ENCODE measurements at places on chromosomes 7 and 10.

DNA sequence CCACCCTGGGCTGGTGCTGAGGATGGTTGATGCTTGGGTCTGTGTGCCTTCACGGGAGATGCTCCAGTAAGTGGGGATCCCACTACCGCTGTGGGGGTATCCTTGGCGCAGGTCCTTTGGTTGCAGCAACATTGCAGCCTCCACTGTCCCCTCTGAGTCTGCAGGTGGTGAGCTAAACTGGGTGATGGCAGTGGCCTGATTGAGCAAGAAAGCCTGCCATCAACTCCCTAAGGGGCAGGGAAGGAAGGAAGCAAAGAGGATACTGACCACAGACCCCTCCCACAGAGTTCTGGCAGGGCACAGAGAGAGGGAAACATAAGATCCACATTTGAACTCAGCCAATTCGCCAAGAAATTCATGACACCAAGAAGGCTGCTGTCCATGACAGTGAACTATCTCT lies 43.2 kb downstream of the MYO1G start:
- DNase-seq, result no peak

DNA sequence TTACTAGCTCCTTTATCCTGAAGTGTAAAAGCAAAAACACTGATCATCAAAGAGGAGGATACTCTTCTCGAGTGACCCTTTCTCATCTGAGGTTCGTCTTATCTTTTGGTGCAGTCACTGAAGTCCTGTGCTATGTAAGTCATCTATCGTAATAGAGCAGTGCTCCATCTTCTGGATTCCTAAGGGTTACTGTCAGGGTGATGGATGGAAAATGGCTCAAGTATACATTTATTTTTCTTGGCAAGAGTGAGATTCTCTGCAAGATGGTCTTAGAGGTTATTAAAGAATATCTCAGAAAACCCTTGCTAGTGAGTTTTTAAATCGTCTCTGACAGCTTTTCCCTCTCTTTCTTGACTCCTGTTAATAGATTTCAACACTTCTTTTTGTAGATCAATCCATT lies 12.4 kb downstream of the PRKG1 start:
- no peak for DNase-seq

- peak; percentile 19 for DNase-seq
Observed at GRCh38 chr10:35640474-35640873, 1.6 kb downstream of the FZD8 start.

- DNase-seq, result no peak
Observed at GRCh38 chr10:102704915-102705314, 9.3 kb downstream of the ARL3 start.

GRCh38 chr10:6501931-6502330 lies 78.1 kb downstream of the PRKCQ start:
- no peak for DNase-seq

DNA sequence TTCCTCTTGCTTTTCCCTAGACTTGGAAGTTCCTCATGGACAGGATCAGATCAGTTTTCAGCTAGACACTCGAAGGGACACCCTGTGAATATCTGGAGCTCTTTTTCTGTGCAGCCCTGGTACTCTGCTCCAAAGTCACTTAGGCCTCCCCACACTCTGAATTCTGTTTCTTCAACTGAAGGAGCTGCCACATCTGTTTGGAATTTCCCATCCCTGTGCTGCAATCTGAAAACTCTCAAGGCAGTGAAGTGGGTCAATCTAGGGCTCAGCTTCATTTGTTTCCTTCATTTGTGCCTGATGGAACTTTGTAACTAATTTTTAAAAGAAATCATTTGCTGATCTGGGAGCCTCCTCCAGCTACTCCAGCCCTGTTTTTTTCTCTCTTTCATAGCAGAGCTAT lies 9.6 kb downstream of the EPC1 start:
- DNase-seq, result no peak

GRCh38 chr7:17090751-17091150 lies 207.7 kb upstream of the AHR start:
- no peak for DNase-seq

- DNase-seq, result no peak
Observed at GRCh38 chr10:110344622-110345021, 39.9 kb upstream of the SMNDC1 start.

GRCh38 chr7:157506268-157506667 lies 169.5 kb downstream of the DNAJB6 start:
- DNase-seq, result no peak

DNA sequence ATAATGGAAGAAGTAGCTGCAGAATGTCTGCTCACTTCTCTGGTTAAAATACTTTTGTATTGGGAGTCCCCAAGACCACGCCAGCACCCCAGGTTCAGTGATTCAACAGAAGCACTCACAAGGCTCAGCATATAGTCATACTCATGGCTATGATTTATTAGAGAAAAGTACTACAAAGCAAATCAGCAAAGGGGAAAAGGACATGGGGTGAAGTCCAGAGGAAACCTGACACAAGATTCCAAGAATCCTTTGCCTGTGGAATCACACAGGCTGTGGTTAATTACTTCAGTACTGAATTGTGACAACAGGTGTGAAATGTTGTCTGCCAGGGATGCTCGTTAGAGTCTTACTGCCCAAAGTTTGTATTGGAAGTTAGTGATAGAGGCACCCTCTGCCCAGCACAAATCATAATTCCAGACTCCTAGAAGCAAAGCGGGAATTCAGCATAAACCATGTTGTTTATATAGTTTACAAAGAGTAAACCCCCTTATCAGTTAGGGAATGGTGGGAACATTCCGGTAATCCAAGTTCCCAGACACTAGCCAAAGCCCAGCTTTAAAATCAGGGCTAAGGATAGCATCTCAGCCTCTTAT lies 79.4 kb downstream of the HYCC1 start:
- DNase-seq, result no peak

GRCh38 chr10:101133489-101134298 lies 2.6 kb downstream of the TLX1 start:
- no peak for DNase-seq

GRCh38 chr10:552679-553078 lies 136.8 kb downstream of the DIP2C start:
- DNase-seq, result no peak

- no peak for DNase-seq
Observed at GRCh38 chr10:96211764-96212163, 59.6 kb downstream of the BLNK start.

DNA sequence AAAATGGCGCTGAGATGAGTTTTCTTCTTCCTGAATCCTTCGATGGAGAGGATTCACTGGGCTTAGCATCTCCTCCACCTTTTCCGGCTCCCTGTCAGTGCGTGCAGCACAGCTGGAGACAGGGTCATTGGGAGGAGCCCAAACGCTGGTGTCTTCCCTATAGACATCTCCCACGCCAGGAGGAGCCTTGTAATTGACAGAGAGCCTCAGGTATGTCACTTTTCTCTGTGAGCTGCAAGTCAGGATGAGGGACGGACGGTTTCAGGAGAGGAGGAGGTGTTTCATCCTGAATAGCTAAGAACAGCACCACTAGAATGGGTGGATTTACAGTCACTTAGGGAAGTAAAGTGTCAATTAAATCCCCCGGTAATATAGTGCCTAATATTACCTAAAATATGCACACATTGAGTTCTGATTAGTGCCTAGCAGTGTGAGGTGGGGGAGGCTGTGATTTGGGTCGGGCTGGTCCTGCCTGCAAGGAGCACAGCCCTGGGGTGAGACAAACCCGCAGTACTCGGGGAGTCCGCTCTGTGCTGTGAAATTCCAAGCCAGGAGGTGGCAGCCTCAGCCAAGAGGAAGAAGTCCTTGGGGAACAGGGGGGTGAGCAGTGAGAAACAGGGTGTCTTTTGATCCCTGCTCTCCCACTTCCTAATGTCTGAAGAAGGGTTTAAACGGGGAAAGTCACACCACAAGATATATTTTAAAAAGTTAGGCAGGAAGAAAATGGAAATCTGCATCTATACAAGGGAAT lies 28.2 kb downstream of the IL15RA start:
- peak; percentile 19 for DNase-seq
